ENCODE measurements at places on chromosomes 16 and 17. TPM values are rescaled to one million over a fixed set of nuclear protein-coding genes. Genes with fewer than 3 reads are reported as not detected.

Gene CDR2L
- total RNA-seq: 8.0 TPM

Gene DHRS13
- total RNA-seq: 20.6 TPM

DNA sequence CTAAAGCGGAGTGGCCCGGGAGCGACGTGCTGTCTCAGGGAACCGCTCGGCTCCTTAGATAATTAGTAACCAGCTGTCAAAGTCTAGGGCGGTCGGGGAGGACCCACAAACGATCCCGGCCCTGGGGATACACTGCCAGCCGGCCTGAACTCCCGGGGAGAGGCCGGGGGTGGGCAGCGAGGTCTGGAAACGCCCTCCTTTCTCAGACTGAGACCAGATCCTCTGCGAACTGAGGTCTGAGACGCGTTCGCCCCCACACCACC is 1.3 kb downstream of the HNF1B start:
- no peaks in the 10 kb centered on the region for H3K36me3 ChIP-seq
- H3K27me3 ChIP-seq: peaks cover 80% of the 10 kb centered on the region
- peak overlapping the region; percentile 61 for H3K4me3 ChIP-seq
- H3K4me1 ChIP-seq: peaks cover 5% of the 10 kb centered on the region
- no peak overlapping the region for H3K27ac ChIP-seq

Gene KRTAP16-1
- not detected for total RNA-seq

All from breast epithelium (tissue), 4 donors.